ENCODE measurements at places on chromosomes 2 and 18.
A peak's percentile ranks its signal among the peaks of the same experiment; 100 is the strongest.

GRCh38 chr2:85390941-85391669, 19.1 kb downstream of the CAPG start:
- DNase-seq: no peak

- DNase-seq: no peak
Observed at GRCh38 chr2:232903989-232904388, 33.9 kb downstream of the SNORC start.

- DNase-seq: no peak
Observed at GRCh38 chr18:9849407-9850283, 36.1 kb upstream of the TXNDC2 start.

DNA sequence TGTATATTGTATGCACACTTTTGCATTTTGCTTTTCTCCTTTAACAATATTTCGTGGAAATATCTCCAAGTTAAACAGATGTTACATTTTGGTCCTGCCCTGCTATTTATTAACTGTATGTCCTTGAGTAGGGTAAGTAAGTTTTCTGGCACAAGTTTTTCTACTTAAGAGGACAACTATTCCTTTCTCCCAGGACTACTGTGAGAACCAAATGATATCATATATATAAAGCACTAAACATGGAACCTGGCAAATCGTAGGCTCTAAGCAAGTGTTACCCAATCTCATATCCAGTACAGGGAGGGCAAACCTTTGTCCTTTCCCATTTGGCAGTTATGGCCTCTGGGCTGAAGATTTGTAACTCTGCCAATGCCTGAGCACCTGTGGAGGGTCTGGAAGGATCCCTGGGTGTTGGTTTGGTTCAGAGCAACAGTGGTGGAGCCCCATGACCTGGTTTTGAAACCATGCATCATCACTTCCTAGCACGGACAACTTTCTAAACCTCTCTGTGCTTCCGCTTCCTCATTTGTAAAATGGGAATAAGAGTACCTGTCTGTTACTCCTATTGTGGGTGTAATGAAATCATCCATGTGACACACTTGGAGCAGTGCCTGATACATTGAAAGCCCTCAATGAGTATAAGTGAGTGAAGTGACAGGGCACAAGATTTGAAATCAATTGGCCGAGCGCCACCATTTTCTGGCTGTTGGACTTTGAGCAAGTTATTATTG, 28.3 kb upstream of the ICOS start:
- no peak for DNase-seq

GRCh38 chr2:133802409-133803039, 234.3 kb upstream of the NCKAP5 start:
- no peak for DNase-seq

DNA sequence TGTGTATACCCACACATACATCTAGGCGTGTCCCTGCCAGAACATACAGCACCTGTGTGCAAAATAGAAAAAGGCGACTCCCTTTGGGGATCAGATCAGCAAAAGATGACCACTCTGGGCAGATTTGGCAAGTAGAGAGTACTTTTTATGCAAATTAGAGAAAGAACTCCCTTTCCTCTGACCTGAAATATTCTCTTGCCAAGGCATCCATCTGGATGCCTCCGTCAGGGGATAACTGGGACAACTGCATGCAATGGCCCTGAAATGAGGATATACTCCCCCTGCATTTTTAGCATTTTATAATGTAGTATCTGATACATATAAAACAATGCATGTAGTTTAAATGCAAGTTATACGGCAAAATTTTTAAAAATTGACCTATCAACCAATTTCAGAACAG, 247.7 kb downstream of the ICOS start:
- peak; percentile 28 for DNase-seq

- DNase-seq: no peak
Observed at GRCh38 chr18:49300538-49300937, 159.9 kb downstream of the DYM start.

DNA sequence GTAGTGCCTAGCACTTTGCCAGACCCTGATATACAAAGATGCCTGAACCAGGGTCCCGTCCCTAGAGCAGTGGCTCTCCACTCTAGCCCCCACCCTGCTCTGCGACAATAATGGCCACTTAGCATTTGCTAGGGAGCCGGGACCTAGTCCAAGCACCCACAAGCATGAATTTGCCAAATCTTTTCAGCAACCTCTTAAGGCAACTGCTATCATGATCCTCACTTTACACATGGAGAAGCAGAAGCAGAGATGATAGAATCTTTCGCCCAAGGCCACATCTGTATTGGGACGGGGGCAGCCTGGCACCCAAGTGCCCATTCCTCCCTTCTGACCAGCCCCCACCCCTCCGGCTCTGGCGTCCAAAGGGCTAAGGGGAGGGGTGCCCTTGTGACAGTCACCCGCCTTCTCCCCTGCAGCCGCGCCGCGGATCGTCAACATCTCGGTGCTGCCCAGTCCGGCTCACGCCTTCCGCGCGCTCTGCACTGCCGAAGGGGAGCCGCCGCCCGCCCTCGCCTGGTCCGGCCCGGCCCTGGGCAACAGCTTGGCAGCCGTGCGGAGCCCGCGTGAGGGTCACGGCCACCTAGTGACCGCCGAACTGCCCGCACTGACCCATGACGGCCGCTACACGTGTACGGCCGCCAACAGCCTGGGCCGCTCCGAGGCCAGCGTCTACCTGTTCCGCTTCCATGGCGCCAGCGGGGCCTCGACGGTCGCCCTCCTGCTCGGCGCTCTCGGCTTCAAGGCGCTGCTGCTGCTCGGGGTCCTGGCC, 13.0 kb downstream of the SIGLEC15 start:
- no peak for DNase-seq

GRCh38 chr2:157733263-157733662, 104.6 kb upstream of the ACVR1C start:
- DNase-seq: no peak

- DNase-seq: no peak
Observed at GRCh38 chr18:12628706-12629702, 28.9 kb downstream of the SPIRE1 start.

- DNase-seq: no peak
Observed at GRCh38 chr18:395456-396250, 104.8 kb downstream of the COLEC12 start.

DNA sequence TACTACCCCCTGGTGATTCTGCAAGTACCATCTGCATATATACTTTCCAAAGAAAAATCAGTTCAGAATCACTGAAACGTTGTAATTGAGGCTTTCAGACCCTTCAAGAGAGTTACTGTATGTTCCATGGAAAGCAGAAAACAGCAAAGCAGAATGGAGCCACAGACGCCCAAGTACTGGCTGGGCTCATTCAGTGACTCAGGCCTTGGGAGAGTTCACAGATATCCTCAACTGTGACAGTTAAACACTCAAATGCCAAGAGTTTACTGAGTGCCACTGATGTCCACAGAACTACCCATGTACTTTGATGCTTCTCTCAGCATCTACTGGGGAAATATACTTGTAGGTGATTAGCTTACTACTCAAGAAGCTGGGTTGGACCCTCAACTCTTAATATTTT, 303.4 kb downstream of the TCF4 start:
- DNase-seq: no peak

DNA sequence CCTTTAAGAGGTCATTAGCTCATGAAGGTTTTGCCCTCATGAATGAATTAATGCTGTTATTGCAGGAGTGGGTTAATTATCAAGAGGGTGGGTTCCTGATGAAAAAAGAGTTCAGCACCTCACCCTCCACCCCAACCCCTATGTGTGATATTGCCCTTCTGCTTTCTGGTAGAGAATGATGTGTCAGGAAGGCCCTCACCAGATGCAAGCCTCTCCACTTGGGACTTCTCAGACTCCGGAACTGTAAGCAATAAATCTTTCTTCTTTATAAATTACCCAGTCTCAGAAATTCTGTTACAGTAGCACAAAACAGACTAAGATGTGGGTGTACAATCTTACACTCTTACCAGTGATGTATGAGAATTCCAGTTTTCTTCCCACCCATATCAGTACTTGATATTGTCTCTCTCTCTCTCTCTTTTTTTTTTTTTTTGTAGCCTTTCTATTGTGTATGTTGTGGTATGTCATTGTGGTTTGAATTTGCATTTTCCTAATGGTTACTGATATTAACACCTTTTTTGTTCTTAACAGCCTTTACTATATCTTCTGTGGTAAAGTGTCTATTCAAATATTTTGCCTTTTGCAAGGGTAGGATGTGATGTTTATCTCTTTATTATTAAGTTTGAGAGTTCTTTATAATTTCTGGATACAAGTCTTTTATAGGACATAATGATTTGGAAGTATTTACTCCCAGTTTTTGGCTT, 10.4 kb upstream of the MAP2 start:
- no peak for DNase-seq

- DNase-seq: no peak
Observed at GRCh38 chr18:46413684-46414083, 243.3 kb downstream of the LOXHD1 start.

DNA sequence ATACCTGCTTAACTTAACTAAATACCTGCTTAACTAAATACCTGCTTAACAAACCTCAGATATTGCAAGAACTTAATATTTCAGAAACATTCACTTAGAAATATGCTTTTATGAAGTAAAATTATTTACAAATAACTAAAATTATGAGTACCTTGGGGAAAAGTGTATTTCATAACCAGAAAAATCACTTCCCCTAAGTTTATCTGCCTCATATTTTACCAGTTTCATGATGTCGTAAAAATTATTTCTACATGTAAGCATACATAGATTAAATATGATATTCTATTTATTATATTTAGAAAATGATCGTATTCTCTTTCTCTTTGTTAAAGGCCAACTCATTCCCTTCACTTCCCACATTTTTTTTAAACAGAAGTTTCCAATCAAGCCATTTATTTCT, 41.5 kb upstream of the DSC1 start:
- no peak for DNase-seq

- peak; percentile 3 for DNase-seq
Observed at GRCh38 chr2:102020596-102021170, 28.9 kb downstream of the IL1R2 start.

GRCh38 chr2:211455216-211455841, 898.9 kb downstream of the CPS1 start:
- peak; percentile 49 for DNase-seq

DNA sequence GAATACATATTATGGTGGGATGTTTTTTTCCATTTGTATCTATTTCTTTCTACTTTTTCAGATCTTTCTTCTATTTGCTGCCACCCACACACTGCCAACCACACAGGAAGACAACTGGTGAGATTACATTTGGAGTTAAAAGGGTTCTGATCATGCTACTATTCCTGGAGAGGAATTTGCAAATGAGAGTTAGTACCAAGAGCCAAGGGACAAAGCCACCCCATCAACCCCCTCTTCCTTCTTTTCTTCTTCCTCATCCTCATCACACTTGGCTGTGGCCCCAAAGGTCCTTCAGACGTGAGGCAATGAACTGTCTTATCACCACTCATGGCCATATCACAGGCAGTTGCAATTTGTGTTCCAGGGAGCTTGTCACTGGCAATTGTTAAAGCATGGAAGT, 215.6 kb upstream of the SLC14A2 start:
- DNase-seq: no peak

- DNase-seq: peak; percentile 40
Observed at GRCh38 chr2:64405581-64406406, 48.2 kb upstream of the LGALSL start.

GRCh38 chr18:8998481-8999217, 103.8 kb upstream of the NDUFV2 start:
- DNase-seq: no peak

- no peak for DNase-seq
Observed at GRCh38 chr18:48663931-48664847, 125.4 kb downstream of the CTIF start.

- no peak for DNase-seq
Observed at GRCh38 chr2:5007596-5007995, 684.6 kb upstream of the SOX11 start.

GRCh38 chr2:16729335-16729734, 63.7 kb upstream of the CYRIA start:
- no peak for DNase-seq

GRCh38 chr18:72232644-72233043, 311.5 kb downstream of the CBLN2 start:
- DNase-seq: no peak

GRCh38 chr2:133004623-133005022, 334.6 kb upstream of the LYPD1 start:
- no peak for DNase-seq

DNA sequence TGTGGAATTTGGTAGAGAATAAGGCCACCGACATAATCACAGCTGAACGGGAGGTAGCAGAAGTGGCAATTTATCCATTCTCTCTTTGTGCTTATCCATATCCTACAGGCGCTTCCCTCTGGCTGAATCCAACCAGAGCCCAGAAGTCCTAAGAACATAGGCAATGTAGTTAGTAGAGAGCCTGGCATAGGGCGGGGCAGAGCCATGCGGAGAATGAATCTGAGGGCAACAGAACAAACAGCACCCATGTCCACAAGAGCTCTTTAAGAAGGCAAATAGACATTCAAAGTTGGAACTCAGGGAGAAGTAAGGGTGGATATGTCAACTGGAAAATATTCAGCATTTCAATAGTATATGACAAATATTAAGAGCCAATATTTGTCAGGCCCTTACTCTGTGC, 305.9 kb upstream of the VWC2L start:
- DNase-seq: no peak

DNA sequence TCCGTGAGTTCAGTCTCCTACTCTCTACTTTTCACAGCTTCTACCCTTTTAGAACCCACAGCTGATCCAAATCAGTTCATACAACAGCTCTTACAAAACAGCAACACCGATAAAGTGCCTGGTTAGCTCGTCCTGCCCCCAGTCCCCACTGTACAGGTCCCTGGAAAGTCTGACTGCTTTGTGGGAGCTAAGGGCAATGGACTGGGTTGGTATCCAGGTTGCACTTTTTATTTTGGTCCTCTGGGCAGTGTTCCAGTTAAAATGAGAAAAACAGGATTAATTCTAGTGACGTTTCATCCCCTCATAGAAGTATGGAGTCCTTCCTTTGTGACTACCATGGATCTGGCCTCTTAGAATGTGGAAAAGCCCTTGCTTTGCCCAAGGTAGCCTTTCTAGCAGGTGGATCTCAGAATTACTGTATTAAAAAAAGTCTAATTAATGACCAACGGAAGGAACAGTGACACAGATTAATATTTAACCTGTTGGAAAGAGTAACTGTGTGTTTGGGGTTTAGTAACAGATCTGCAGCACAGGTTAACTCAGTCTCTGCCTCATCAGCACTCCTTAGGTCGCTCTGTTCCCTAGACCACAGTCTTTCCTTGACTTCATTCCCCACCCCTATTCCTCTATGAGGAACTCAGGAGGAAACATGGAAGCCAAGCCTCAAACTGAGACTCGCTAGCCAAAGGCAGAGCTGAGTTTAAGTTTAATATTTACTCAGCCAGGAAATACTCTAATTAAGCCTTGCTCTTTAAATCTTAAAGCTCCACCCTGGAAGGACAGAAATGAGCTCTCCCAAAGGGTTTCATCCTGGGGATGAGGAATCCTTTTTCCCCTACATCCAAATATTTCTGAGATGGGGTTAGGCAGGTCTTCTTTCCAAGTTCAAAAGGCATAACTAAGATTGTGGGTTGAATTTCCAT, 52.8 kb upstream of the ITGA6 start:
- no peak for DNase-seq

DNA sequence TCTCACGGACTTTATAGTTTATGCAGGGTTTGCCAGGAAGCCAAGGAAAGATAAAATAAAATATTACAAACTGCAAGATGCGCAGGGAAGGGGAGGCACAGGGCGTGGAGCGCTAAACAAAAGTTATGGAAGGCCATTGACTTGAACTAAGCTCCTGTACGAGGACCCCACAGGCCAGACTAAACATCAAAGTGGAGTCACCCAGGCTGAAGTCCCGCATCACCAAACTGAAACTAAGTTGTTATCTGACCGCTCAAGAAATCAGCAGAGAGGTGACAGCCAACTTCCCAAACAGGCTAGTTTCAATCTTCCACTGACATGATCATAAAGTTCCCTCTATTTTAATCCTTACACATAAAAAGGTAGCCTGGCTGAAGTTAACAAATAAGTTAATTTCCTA, 90.5 kb upstream of the YWHAQ start:
- DNase-seq: no peak
